Stimulated activated CD8-positive, alpha-beta memory T cell treated with anti-CD3 and anti-CD28 coated beads, Interleukin-2, amount 100 ng/mL, for 48 hours (primary cell): ENCODE measurements at places on chromosomes 3 and 15.
A peak's percentile ranks its signal among the peaks of the same experiment; 100 is the strongest.

DNA sequence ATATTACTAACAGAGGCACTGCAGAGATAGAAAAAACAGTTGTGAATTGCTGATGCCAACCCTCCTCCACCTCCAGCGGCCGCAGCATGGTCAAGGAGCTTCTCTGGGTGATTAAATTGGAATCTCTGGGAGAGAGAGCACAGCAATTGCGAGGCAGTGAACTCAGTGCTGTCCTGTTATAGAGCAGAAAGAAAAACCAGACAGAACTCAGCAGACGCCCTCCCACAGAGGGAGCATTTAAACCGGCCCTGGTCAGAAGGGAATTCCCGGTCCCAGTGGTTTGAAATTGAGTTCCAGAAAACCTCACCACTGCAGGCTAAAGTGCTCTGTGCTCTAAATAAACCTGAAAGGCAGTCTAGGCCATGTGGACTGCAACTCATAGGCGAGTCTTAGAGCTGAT, 175.4 kb downstream of the SQOR start:
- no peak for DNase-seq

DNA sequence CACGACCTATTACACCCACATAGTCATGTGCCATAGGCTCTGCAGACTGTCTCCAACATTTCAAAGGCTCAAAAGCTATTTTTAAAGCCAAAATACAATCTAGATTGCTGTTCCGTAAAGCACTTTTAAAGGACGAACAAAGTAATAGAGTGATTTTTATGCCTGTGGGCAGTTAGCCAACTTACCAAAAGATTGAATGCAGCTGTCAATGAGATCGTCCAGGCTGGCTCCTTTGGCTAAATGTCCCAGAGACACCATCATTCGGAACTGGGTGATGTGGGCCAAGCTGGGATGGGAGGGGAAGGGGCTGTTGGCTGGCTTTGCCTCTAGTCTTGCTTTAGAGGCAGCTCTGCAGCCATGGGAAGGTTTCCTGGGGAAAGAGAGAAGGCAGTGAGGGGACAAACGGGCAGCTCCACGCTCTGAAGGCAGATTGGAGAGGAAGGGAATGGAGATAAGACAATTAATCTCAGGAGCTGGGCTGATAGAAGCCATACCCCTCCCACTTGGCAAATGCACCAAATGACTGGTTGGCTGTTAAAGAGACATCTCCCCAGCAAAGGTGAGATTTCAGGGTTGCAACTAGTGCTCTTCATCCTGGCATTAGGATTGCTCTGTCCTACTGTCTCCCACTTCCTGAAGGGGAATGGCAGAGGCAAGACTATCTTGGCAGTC, 4.8 kb downstream of the RASGRP1 start:
- DNase-seq = no peak

GRCh38 chr15:98960555-98961050, 47.0 kb downstream of the PGPEP1L start:
- DNase-seq = no peak

DNA sequence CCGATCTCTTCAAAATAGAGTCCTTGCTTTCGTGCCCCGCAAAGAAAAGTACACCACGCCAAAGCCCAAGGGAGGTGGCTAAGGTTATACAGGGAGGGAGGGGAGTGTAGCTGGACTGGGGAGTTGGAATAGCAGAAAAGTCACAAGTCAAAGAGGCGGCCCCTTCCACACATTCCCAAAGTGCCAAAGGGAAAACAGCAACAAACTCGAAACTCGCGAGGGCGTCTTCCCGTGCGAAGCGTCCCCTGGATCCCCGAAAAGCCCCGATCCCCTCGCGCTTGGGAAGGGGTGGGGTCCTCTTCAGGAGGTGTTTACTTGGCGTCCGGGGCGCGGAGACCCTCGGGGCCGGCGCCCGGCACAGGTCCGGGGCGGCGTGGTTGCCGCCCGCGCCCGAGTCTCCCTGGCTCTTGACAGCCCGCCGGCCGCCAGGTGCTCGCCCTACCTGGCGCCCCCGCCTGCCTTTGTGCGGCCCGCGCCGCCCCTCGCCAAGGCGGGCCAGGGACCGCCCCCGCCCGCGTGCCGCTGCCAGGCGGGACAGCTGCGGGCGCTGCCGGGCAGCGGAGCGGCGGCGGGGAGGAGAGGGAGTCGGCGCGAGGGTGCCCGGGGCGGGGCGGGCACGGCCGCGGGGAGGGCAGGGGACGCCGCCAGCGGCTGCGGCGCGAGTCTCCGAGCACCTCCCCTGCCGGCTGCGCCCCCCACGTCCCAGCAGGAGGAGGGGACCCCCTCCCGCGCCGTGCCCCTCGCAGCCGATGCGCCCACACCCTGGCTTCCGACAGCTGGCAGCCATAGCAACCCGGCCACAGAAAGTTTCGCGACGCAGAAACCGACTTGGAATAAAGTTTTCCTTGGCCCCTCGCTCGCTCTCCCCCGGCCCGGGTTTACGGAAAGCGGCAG, 966 bp downstream of the MYO1E start:
- peak; percentile 21 for DNase-seq

DNA sequence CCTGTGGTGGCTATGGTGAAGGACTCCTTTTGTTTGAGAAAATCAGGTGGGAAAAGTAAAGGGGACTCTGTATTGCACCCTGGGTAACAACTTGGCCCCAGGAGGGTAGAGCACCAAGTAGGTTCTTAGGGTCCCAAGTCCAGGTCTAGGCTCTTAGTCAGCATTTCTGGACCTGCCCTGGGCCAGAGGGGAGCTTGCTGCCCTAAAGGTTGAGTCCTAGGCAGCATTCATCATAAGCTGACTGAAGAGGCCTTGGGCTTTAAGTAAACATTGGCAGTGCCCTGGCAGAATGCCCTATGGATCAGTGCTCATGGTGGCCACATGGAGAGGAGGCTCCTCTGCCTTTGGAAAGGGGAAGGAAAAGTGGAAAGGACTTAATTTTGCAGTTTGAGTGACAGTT, 268.5 kb upstream of the CTNNB1 start:
- no peak for DNase-seq

DNA sequence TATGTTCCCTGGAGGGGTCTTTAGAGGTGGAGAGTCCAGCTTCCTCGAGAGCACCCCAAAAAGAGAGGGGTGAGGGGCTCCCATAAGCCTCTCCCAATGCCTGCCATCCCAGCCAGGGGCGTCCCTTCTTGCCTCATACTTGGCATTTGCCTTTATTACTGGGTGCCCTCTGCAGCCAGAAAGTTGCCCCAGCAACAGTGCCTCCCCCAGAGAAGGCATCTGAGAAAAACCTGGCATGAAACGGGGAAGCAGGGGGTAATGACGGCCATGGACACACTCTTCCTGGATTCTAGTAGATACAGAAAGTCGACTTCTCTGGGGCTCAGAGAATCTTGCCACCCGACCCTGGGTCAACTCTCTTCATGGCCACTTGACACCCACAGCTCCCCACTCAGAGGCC, 90.1 kb downstream of the PCSK6 start:
- no peak for DNase-seq

GRCh38 chr15:48337607-48338006, 6.4 kb downstream of the DUT start:
- no peak for DNase-seq

DNA sequence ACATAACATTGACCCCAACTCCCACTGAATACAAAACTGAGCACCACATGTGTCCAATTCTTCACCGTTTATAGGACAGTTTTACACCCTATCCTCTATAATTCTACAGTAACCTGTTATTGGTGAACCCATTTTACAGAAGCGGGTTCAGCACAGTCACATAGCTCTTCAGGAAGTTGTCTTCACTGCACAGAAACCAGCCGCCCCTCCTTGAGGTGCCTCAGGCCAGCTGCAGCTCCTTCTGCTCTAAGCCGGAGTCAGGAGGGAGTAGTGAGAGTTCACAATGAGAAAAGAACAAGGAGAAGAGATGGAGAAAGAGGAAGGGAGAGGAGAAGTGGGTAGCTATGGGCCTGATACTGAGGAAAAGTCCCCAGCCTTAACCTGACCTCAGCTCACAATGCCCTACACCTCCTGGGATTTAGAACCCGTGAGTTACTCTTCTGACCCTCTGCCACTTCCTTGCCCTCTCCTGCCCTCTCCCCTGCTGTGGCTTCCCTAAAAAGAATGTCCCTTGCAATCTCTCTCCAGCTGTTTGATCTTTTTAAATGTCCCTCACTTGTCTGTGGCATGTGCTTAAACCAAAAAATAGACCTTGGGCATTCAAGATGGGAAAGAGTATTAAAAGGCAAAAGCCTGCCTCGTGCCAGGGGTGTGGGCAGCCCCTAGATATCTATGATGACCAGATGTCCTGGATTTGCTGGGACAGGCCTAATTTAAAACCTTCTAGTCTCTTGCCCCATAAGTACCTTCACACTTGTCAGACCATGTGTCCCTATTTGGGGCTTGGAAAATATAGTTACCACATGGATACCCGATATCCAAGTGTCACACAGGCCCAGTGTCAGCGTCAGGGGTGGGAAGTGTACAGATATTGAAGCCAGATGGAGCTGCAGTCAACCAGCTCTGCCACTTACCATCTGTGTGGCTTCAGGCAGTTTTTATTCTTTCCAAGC, 71.3 kb upstream of the HES1 start:
- DNase-seq = no peak

- no peak for DNase-seq
Measured at GRCh38 chr3:6518709-6519345, 342.1 kb upstream of the GRM7 start.

DNA sequence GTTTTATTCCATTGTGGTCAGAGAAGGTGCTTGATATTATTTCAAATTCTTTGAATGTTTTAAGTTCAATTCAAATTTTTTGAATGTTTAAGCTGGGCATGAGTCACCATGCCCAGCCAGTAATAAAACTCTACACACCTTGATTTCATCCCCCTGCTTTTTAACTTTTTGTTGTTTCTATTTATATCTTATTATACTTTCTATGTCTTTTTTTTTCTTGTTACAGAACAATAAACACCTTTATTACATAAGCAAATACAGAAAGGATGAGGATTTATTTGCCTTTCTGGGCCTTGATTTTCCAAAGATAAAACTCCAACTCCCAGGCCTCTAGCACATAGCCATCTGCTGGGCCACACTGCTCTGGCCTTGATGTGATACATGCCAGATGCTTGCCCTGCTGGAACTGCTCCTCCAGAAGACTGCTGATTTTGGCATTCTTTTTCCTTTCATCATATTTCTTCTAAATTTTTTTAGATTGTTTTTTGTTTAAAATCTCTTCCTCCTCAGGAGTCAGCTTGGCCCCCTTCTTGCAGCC, 14.0 kb downstream of the DNAH12 start:
- no peak for DNase-seq

GRCh38 chr15:70867911-70868467, 14.0 kb upstream of the LARP6 start:
- DNase-seq = no peak

DNA sequence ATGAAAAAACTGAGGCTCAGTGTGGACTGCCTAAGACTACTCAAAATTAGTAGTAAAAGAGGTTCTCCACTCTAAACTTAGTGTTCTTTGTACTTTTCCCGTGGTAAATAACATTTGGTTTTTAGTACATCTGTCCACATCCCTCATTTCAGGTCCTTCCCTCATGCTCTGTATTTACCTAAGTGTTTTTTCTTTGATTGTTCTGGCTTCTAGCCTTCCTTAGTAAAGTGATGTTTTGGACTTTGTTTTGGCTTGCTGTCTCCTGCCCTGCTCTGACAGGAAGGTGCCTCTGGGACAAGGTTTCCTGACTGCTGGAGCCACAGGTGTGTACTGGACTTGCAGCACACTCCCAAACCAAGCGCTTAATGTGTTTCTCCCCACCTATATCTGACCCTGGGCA, 29.9 kb upstream of the ALDH1A2 start:
- DNase-seq = no peak

GRCh38 chr15:78000091-78000926, 77.2 kb downstream of the TBC1D2B start:
- DNase-seq = peak; percentile 72

DNA sequence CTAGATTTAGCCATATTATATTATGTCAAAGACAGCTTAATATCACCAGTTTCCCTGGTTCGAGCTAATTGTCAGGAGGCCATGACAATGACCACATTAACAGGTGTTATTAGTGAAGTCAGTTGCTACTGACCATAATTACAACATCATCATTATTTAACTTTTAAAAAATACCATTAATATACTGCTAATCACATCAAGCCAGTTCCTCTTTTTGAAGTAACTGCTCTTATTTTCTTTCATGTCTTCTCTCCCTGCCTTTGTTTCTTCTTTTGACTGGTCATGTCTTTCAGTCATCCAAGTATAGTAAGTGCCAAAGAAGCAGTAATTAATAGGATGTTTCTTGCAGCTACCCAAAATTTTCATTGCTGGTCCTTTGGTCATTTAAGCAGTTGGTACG, 61.6 kb downstream of the CMSS1 start:
- no peak for DNase-seq

DNA sequence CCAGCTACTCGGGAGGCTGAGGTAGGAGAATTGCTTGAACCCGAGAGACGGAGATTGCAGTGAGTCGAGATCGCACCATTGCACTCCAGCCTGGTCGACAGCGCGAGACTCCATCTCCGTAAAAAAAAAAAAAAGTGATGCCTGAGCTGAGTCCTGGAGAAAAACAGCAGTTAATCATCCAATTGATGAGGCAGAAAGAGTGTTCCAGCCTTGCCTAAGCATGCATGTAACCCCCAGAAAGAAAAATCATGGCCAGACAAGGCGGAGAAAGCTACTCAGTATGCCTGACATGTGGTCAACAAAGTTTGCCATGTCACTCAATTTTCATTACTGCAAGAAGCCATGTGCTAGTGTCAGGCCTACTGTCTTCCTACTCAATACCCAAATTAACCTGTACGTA, 593.1 kb upstream of the MDFIC2 start:
- no peak for DNase-seq

DNA sequence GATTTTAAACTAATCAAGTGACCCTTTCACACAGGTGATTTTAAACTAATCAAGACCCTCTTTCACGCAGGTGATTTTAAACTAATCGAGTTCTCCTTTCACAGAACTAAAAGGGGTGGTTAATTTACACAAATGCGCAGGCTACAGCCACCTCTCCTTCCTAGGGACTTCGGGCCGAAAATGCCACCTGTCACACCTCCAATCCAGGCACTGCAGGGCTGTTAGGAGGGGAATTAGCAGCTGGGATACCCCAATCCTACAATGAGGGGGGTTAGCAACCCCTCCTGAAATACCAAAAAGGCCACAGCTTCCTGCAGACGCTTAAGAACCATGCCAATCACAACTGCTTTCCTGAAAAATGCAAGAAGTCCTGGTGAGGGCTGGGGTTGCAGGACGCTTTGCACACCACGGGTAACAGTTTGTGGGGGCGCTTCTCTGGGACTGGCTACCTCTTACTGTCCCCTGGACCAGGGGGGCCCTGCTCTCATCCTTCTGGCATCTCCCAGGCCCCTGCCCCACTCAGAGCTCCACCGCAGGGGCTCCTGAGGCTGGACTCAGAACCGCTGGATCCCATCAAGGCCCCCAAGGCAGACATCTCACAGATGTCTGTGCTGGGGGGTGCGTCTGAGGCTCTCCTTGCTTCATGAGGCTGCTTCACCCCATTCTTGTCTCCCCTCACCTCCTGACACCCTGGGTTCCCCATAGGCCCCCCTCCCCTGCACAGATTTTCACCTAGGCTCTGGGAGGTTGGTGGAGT, 145.9 kb downstream of the OR4M2 start:
- no peak for DNase-seq

DNA sequence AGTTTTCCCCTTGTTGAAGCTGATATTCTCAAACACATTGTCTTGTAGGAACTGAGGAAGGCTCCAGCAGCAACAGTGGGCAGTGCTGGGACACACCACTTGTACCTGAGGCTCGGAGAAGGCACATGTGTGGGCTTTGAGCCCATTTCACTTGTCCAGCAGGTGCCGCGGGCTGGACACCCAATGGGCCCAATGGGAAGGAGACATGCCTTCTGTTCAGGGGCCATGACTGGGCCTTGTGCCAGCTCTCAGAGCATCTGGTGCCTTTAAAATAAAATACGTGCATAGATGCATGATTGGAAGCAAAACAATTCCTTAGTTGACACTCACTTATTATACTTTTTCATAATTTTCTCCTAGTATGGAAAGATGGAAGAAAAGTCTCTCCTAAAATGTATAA, 334.2 kb downstream of the KLF13 start:
- no peak for DNase-seq
